ENCODE measurements at places on chromosomes 13 and 19. TPM values are rescaled to one million over a fixed set of nuclear protein-coding genes. Genes with fewer than 3 reads are reported as not detected.

The METTL21C gene
- not detected for total RNA-seq

The SLC15A1 gene
- not detected for total RNA-seq

- H3K4me3 ChIP-seq, result no peak overlapping the region
- no peaks in the 10 kb centered on the region for H3K27me3 ChIP-seq
- no peak for DNase-seq
- H3K4me1 ChIP-seq, result no peaks in the 10 kb centered on the region
These were observed 296.8 kb downstream of the EFNB2 start for GRCh38 chr13:106238690-106239089.

- H3K4me1 ChIP-seq, result peaks cover 5% of the 10 kb centered on the region
- DNase-seq, result no peak
- H3K27ac ChIP-seq, result no peak overlapping the region
- no peaks in the 10 kb centered on the region for H3K27me3 ChIP-seq
- H3K4me3 ChIP-seq, result no peak overlapping the region
- no peaks in the 10 kb centered on the region for H3K36me3 ChIP-seq
These were observed 142.7 kb downstream of the DLEU7 start for GRCh38 chr13:50700664-50701305.

GRCh38 chr13:59000770-59001169 lies 1163.0 kb downstream of the DIAPH3 start:
- H3K36me3 ChIP-seq, result no peaks in the 10 kb centered on the region
- no peak overlapping the region for H3K27ac ChIP-seq
- H3K27me3 ChIP-seq, result no peaks in the 10 kb centered on the region
- no peaks in the 10 kb centered on the region for H3K4me1 ChIP-seq
- no peak for DNase-seq

GRCh38 chr13:62305756-62306155 lies 890.1 kb upstream of the PCDH20 start:
- H3K27ac ChIP-seq, result no peak overlapping the region
- DNase-seq, result no peak
- no peaks in the 10 kb centered on the region for H3K27me3 ChIP-seq
- H3K36me3 ChIP-seq, result no peaks in the 10 kb centered on the region
- no peaks in the 10 kb centered on the region for H3K4me1 ChIP-seq

All from thoracic aorta (tissue), 2 donors.